ENCODE measurements at places on chromosomes 13 and 19.

DNA sequence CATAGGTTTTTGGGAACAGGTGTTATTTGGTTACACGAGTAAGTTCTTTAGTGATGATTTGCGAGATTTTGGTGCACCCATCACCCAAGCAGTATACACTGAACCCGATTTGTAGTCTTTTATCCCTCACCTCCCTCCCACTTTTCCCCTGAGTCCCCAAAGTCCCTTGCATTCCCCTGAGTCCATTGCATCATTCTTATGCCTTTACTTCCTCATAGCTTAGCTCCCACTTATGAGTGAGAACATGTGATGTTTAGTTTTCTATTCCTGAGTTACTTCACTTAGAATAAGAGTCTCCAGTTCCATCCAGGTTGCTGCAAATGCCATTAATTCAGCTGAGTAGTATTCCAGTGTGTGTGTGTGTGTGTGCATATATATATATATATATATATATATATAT, 97.2 kb upstream of the EDNRB start:
- DNase-seq, result no peak

- DNase-seq, result no peak
These were observed 34.0 kb downstream of the DPF1 start for GRCh38 chr19:38190061-38190460.

DNA sequence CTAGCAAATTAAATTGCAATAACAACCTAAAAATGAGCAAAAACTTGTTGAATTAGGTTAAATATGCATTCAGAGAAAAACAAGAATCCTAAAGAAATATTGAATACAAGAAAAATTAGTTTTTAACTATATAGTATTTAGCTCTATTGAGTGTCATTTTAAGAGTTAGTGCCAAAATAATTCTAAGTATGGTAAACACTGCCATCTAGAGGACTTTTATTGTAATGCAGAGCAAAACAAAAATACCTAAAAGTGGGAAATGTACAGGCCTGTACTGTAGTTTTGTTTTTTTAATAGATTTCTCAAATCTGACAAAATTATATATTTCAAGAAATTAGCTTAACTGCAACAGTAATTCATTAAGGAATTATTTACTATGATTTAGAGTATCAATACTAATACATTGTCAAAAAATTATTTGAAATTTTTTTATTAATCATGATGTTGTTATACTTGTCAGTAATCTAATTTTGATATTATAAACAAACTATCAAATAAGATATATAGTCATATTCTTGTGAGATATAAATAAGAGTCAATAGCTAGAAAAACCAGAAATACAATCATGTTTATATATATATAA, 8.2 kb upstream of the PCDH9 start:
- DNase-seq, result no peak

DNA sequence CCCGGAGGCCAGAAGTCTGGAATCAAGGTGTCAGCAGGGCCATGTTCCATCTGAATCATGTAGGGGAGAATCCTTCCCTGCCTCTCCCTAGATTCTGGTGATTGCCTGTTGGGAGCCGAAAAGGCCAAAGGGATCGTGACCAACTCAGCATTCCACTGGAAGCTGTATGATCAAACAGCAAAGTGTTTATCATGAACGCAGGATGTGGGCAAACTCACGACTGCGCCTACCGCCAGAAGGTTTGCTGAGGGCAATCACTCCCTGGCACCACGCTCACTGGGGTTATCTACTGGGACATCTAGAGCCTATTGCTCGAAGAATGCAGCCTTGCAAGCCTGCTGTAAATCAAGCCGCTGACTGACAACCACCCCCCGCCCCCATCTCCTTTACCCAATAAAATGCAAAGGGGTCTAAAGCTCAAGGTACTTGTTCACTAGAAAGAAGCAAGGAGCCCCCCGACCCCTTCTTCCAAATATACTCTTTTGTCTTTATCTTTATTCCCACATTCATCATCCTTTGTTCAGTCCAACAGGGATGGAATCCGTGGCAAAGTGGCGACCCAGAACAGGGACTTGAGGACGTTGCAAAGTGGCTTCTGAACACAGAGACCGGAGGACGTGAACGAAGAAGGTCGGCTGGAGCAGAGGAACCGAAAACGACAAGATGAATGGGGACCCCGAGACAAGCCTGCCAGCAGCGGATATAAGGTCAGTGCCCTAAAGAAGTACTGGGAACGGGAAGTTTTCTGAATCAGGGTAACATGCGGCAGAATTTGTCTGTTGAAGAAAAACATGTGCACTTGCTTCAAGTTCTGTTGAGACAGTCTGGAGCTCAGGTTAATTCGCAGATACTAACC, 16.8 kb downstream of the CLEC4M start:
- DNase-seq, result no peak

GRCh38 chr13:45336025-45336800, 4.8 kb downstream of the TPT1 start:
- DNase-seq, result no peak

DNA sequence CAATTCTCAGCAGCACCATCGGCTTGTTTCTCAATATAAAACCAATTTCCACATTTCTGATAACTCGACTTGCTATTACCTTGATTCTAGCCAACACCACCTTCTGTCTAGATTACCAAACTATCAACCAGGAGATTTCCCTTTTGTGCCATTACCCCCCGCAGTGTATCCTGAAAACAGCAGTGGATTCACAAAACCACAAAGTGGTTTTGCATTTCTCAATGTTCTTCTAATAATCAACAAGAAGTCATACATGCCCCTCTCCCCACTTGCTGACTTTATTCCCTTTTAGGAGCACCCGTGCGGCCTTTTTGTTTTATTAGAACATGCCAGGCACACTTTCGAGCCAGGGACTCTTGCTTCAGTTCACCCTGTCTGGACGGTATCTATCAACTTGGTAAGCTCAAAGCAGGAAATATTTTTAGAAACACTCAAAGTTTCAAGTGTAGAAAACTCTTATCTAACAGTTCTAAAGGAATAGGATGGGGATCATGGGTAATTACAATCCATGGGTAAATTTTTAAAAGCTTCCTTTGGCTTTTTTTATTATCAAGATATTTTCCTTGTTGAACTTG, 967.4 kb downstream of the EFNB2 start:
- DNase-seq, result no peak

DNA sequence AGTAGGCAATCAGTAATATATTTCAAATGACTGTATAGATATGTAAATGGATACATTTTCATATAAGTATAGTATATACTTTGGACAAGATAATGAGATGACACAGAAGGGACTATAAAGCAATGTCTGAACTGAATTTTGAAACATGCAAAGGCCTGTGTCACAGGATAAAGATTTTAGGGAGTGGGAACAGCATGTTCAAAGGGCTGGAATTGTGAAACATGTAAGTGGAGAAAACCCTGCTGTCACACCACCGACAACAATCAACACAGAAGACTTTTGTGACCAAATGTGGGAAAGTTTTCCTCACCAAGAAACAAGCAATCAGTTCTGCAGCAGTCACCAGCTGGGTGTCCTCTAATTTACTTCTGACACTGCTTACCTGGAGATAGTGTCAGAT, 42.9 kb downstream of the LPAR6 start:
- DNase-seq, result no peak

Data from CD8-positive, alpha-beta T cell (primary cell).